ENCODE measurements at places on chromosomes 5 and 9.

- peak; percentile 23 for DNase-seq
Measured at GRCh38 chr5:160506006-160507004, 84.7 kb downstream of the PTTG1 start.

GRCh38 chr9:91500509-91501014 is 76.9 kb upstream of the NFIL3 start:
- no peak for DNase-seq

GRCh38 chr9:130177898-130178805 is 5.9 kb downstream of the NCS1 start:
- no peak for DNase-seq

DNA sequence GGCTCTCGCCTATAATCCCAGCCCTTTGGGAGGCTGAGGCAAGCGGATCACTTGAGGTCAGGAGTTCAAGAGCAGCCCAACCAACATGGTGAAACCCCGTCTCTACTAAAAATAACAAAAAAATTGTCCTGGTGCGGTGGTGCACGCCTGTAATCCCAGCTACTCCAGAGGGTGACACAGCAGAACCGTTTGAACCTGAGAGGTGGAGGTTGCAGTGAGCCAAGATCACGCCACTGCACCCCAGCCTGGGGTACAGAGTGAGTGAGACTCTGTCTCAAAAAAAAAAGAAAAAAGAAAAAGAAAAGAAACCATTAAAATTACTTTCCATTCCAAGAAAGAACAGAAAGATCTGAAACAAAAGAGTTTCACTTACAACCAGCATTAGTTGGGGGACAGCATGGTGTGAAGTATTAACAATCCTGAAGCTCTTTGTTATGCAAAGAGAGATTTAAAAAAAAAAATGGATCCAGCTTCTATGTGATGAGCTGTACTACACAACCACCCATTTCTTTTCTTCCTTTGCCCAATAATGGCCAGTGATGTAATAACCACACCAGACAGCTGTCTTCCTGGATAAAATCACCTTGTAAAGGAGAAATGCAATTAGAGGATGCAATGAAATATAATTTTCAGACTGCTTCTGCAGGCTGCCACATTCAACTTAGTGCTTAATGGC is 76.9 kb downstream of the MED27 start:
- no peak for DNase-seq

DNA sequence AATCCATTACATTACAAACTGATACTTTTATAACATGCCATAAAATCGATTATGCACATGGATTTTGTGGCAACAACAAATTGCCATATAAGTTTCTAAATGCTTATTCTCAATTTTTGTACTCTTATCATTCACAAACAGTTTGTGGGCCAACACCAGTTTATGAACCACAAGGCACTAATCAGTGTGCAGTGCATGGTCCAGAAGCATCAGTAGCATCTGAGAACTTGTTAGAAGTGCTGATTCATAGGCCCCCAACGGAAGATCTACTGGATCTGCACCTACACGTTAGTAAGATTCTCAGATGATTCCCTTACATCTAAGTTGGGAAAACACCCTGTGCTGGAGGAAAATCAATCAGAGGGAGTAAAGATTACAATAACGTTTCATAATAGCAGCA is 242.8 kb downstream of the TRPM3 start:
- no peak for DNase-seq

DNA sequence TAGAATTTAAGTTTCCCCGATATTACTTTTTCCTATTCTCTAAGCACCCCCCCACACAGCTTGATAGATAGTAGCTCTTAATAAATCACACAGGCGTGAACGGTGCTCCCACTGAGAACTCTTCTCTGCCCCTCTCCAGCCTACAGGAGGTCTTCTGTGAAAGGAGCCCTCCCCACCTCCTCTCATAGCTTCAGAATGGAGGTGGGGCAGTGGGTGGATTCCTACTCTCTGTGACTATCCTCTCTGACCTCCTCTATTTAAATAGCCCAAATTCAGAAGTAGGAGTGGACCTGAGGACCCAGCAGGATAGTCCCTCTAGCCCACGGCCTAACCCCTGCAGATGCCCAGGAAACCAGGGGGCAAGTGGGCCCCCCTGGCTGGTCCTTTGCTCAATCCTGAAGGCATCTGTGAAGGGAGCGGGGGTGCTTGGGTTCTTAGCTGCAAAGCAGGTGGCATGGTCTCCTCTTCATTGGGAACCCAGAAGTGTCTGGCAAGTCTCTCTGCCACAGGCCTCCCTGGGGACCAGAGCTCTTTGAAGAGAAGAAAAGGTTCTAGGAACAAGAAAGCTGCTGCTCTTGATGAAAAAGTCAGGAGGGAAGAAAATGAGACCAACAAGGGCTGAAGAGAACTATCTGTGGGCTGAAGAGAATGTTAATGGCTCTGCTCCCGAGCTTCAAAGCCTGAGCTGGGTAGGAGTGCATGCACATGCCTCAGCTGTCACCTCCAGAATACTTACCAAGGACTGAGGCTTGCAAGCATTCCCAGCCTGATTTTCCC is 21.1 kb upstream of the HSPA9 start:
- peak; percentile 26 for DNase-seq

- peak; percentile 23 for DNase-seq
Measured at GRCh38 chr9:122005597-122005996, 87.5 kb downstream of the TTLL11 start.

GRCh38 chr5:127002390-127002789 is 28.0 kb downstream of the MARCHF3 start:
- DNase-seq = no peak

DNA sequence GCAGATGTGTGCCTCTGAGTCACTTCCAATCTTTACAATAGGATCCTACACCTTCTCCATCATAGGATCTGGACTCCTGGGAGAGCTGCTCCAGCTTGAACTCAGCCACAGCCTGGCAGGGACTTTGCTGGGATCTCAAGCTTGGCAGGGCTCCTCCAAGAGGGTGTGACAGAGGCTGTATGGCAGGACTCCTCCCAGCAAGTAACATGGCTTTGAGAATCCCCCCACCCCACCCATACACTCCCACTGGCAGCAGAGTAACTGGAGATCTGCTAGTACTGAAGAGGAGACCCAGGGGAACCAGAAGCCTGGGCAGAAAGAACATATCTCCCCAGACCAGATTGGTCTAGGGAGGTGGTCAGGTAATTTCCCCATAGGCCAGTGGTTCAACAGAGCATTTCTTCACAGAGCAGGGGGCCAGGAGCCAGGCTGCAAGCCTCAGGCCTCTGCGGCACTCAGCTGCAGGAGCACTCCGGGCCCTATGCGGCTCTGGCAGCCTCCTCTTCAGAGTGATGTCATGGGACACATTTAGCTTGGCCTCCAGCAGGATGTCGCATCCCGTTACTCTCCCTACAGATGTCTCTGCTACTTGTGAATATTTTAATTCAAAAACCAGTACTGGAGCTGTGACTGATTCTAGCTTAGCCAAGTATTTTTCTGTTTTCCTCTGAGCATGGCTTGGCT is 1.7 kb upstream of the ACSL6 start:
- DNase-seq = no peak

DNA sequence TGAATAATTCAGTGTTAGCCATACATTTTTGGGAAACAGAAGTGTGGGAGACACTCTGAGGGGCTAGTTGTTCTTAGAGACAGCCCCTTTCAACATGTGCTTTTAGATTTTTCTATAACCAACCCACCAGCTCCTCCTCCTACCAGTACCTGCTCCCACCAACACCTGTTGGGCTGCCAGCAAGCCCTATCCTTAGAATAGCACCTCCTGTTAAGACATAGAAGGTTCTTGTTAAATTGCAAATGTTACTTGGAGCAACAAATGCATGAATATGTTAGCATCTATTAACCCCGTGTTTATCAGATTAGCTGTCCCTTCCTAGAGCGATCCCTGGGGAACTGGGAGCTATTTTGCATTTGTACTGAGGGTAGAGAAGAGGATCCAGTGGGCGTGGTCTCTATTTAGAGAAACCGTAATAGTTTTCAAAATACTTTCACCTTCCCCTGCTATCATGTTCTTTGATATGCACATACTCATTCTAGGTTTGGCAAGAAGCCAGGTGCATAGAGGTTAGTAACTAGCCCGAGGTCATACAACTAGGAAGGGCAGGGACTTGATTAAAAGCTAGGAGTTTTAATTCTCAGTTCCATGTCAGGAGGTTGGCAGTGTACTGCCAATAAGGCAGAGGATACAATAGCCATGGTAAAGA is 334.4 kb downstream of the KCTD16 start:
- peak; percentile 8 for DNase-seq

Measured in neural progenitor cell (in vitro differentiated cells).